ENCODE measurements at places on chromosomes 6 and 20. TPM values are rescaled to one million over a fixed set of nuclear protein-coding genes. Genes with fewer than 3 reads are reported as not detected.

DNA sequence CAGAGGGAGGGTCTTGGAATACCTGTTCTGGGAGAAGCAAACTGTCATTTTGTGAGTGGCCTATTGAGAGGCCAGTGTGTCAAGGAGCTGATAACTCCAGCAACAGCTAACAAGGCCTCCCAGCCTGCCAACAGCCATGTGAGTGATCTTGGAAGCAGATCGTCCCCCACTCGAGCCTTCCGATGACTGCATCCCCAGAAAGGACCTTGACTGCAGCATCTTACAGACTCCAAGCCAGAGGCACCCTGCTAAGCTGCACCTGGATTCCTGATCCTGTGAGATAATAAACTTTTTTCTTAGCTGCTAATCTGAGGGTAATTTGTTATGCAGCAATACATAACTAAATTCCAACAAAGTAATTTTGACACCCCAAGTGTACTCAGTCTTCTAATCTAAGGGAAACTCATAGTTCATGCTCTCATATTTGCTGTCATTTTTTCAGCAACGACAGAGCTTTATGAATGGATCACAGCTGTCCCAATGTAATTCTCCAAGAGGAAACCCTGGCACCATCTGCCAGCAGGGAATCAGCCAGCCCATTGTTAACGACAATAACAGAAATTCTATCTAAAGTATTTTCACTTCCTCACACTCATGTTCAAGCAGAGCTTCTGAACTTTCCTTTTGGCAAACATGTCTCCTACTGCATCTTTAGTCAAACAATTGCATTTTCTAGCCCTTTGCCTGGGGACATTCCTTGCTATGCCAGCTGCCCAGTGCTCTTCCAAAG, 470.2 kb upstream of the BTBD3 start:
- DNase-seq = peak; percentile 47

- DNase-seq = no peak
Measured at GRCh38 chr6:10170816-10171215, 244.1 kb downstream of the TFAP2A start.

PNPLA1 gene
- polyA plus RNA-seq = 0.38 TPM

- no peak for DNase-seq
Measured at GRCh38 chr6:149899486-149899885, 1.6 kb upstream of the RAET1E start.

ACTL10 gene
- 2.9 TPM for polyA plus RNA-seq

DNA sequence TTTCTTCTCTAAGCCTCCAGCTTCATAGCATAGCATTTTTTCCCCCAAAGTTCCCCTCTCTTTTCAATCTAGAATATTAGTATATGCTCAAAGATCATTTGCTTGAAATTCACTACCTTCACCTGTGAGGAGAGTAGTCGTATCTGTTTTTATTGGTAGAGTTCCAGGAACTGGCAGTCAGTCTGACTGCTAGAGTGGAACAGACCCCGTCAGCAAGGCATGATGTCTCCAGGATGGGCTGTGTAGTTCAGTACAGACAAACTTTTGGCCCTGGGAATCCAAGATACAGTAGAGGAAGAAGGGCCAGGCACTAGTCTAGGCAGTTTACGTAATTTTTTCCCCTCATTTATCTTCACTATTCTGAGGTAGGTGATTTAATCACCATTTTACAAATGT, 29.1 kb downstream of the RALY start:
- no peak for DNase-seq

SDC4 gene
- 21.0 TPM for polyA plus RNA-seq

RRBP1 gene
- polyA plus RNA-seq = 17.0 TPM

RBPJL gene
- not detected for polyA plus RNA-seq

- DNase-seq = no peak
Measured at GRCh38 chr6:142855893-142856623, 88.9 kb downstream of the HIVEP2 start.

GRCh38 chr20:60331688-60332300, 373.6 kb downstream of the CDH26 start:
- DNase-seq = no peak

- DNase-seq = no peak
Measured at GRCh38 chr6:168490757-168491156, 49.8 kb downstream of the SMOC2 start.

GRCh38 chr6:157984686-157985225, 3.1 kb downstream of the SYNJ2 start:
- DNase-seq = peak; percentile 33

PPP1R3G gene
- 2.0 TPM for polyA plus RNA-seq

DNA sequence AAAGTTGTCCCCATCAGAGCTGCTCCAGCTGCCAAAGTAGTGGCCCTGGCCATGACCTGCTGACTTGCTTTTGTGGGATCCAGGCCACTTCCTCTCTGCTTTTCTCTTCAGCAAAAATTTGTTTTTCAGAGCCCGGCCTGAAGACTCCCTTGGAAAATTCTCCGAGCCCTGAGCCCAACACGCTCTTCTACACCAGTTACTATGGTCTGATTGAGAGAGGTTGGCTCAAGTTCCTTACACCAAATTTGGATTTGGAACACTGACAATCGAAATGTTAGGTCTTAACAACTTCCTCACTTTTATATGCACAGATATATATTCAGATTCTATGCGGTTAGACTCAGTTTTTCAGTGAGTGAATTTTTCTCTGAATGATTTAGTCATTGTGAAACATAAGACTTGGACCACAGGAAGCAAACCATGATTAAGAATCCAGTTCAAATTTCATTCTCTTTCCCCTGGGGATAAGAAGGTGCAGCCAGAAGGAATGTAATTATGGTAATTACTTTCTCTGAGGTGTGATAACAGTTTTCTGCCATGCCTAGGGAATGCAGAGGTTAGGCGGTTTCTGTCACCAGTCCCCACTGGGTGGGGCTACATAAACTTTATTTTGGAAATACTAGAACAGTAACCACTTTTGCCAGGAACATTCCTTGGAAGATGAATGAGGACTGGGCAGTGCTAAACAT, 365.2 kb downstream of the SYNE1 start:
- no peak for DNase-seq

ERVFRD-1 gene
- not detected for polyA plus RNA-seq

DNA sequence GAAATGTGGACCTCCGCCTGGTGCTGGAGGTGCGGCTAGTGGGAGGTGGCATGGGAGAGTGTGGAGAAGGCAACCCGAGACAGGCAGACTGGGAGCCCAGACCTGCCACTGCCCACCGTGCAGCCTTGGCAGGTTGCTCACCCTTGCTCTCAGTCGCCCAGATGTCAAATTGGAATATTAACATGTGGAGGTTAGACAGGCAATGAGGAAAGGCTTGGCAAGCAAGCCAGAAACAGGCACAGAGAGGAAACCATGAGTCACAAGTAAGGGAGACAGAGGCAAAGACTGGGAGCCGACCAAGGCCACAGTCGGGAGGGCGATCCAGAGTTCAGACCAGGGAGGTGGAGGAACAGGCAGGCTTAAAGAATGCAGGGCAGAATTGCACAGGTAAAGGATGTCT, 178.2 kb downstream of the FOXC1 start:
- DNase-seq = no peak

DNA sequence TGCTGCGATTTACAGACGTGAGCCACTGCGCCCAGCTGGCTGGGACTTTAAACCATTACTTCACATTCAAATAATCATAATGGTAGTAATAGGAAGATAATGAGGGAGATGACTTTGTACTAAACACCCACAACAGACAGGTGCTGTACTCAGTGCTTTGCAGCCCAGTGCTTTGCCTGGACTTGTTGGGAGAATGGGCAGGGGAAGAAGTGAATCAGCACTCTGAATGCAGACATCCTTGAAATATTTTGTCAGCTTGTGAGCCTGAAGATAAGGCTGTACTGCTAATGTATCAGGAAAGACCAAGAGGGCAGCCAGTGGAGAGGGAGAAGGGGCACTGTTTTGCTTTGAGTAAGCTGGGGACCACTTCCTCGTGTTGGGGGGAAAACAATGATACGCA, 17.4 kb downstream of the NKX2-2 start:
- DNase-seq = no peak
